ENCODE measurements at places on chromosomes 2 and 18. TPM values are rescaled to one million over a fixed set of nuclear protein-coding genes. Genes with fewer than 3 reads are reported as not detected.

GRCh38 chr18:78875016-78875777, 104.4 kb upstream of the SALL3 start:
- DNase-seq = no peak

TFCP2L1 gene
- 0.19 TPM for total RNA-seq

DNA sequence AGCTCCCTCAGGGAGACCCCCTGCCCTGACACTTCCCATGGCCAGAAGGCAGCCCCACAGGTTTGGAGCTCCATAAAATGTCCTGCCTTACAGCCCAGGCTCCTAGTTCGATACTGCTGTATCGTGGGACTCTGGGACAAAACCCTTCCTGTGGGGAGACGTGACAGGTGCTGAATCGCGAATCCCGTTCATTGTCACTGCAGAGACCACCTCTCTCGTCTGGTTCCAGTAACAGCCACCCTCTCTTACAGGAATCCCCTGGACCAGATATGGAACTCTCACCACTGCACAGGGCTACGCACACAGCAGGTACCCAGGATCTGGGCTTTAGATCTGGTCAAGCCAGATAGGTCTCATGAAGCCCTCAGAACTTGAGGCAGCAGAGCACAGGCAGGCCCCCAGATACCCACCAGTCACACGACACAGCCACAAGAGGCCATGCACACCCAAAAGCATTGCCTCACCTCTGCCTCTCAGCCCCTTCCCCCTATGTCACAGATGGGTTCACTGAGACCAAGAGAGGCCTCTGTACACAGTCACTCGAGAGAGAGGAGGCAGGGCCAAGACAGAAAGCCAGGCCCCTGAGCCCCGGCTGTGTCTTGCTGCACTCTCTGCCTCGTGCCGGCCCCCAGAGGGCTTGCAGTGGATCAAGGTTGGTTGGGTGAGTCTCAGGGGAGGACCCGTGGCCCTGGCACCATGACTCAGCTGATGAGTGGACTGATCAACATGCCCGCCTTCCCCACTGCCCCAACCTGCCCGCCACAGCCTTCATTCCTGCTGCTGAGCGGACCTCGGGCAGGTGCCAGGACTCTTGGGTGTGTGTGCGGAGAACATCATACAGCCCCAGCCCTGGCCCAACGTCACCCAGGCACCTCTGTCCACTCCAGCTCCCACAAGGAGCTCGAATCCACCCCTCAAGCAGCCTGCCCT, 7.6 kb downstream of the SDC1 start:
- no peak for DNase-seq

DNA sequence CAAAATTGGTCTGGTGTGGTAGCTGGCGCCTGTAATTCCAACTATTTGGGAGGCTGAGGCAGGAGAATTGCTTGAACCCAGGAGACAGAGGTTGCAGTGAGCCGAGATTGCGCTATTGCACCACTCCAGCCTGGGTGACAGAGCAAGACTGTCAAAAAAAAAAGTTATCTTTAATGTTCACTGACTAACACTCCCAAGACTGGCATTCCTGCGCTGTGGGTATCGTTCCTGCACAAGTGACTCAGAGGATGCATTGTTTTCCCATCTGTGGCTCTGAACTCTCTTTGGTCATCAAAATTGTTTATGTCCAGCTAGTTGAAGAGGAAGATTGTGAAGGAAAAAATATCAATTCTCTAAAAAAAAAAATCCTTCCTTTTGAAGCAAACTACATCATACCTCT, 539.0 kb downstream of the SOX11 start:
- no peak for DNase-seq

ALPI gene
- not detected for total RNA-seq

ALK gene
- total RNA-seq = 0.16 TPM

DNA sequence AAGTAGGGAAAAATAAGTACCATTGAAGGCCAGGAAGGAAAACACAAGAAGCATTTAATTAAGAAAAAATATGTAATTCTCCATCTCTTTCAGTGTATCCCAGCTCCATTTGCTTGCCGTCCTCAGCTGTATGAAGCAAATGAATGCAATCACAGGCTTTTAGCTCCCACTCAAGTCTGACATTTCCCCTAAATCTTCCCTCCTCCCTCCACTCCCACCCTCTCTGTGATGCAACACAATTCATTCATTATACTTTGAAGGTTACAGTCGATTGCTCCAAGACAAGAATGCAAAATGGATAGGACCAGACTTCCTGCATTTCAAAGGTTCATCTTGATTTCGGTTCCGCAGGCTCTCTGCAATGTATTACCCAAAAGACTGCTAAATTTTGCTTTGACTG, 172.7 kb upstream of the SERPINE2 start:
- DNase-seq = no peak

DNA sequence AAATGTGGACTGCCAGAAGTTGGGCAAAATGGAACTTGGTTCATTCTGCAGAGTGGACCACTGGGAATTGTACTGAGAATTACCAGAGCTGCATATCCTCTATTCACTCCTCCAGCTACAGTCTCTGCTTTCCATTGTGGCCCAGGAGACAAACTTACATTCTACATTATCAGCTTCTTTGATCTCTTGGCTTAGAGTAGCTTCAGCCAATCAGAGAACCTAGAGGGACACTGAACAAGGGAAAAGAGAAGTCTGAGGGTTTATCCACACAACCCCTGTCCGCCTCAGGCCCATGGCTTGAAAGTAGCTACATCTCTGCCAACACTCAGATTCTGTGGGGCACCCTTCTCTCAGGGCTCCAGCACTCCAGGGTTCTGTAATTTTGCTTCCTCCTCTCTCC, 251.1 kb downstream of the TRIB2 start:
- no peak for DNase-seq

- DNase-seq = no peak
Measured at GRCh38 chr18:13269013-13269280, 50.4 kb downstream of the LDLRAD4 start.

CTIF gene
- 54.5 TPM for total RNA-seq

DNA sequence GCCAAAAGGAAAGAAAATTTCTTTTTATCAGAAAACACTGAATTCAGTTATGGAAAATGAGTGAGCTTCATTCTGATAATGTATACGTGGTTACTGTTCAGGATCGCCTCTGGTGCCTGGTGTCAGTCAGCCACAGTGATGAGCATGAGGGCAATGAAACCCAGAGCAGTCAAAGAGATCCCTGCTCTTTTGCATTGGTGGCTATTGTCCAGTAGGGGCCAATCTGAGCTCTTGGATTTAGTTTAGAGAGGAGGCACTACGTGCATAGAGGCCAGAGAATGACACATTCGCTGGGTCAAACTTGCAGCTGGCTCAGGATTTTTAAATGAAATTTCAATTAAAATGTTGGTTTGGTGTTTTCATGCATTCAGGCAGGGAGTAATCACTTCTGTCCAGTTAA, 522.9 kb downstream of the TMEM182 start:
- DNase-seq = no peak

GRCh38 chr2:119377294-119377992, 10.7 kb downstream of the DBI start:
- DNase-seq = no peak

DNA sequence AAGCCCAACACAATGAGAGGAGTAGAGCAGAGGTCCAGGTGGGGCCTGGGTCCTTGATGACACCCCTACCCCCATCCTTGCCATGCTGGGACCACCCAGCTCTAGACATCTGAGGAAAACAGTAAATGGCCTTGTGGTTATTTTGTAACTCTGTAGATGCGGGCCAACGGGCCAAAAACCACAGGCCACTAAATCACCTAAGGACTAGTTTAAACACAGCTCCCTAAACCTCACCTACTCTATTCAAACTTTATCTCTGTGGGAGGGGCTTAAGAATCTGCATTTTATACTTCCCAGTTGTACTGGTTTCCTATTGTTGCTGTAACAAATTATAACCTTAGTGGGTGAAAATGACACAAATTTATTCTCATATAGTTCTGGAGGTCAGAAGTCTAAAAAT, 19.0 kb upstream of the SERTAD2 start:
- no peak for DNase-seq

DNA sequence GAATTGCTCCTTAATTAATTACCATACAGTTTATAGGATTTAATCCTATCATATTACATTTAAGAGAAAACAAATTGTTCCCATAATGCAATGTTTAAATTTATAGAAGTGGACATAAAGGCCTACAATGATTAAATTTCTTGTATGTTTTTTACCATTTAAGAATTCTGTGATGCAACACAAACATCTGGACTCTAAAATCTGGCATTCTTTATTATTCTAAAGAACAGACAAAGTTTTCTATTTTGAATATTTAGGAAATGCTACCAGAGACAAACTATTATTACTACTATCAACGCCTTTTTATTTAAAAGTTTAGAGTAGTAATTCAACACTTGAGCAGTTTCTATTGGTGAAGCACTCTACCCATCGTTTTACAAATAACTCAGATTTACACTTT, 535.1 kb downstream of the TMX3 start:
- DNase-seq = no peak

DNA sequence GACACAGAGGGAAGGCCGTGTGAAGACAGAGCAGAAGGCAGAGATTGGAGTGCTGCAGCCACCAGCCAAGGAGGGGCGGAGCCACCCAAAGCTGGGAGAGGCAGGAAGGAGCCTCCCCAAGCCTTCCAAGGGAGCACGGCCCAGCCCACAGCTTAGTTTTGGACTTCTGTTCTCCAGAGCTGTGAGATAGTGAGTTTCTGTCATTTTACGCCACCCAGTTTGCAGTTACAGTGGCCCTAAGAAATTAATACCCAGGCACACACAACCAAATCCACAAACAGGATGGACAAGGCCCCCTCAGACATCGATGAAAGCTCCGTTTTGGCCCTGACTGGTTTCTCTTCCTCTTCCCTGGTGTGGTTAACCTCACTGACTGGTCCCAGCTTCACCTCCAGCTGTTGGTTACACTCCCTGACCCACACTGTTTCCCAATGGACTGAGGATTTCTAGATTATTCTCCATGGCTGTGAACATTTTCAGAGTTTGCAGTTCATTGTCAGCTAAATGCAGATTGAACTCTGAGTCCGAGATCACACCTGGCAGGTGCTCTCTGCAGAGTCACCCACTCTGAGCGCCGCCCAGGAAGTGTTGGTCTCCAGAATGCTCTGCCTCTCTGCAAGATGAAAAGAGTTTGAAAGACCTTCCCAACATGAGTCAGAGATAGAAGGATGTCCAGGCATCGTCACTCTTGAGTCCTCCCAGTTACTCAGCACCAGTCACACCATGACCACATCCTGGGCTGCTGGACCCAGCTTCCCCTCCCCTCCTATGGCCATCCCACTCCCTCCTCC, 100.2 kb downstream of the TWIST2 start:
- DNase-seq = peak; percentile 77

- no peak for DNase-seq
Measured at GRCh38 chr2:142190805-142191204, 60.0 kb upstream of the LRP1B start.

DNA sequence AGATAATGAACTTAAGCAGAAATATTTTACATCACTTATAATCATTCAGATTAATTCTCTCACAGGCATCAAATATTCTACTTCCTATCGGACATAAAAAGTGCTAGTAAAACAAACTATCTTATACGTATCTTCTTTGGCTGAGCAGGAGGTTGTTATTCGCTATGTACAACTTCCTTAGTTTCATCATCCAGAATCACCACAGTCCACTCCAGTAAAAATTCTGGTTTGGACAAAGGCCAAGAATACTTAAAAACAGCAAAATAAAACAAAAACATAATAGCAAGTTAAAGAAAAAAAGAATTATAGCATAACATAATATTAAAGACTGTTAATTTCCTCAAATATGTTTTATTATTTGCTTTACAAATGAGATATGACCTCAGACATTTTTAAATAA, 1077.1 kb upstream of the CELF4 start:
- DNase-seq = no peak

POMC gene
- total RNA-seq = 9.2 TPM

- no peak for DNase-seq
Measured at GRCh38 chr2:65429786-65430602, 2.4 kb downstream of the SPRED2 start.

PTMA gene
- total RNA-seq = 195 TPM

DNA sequence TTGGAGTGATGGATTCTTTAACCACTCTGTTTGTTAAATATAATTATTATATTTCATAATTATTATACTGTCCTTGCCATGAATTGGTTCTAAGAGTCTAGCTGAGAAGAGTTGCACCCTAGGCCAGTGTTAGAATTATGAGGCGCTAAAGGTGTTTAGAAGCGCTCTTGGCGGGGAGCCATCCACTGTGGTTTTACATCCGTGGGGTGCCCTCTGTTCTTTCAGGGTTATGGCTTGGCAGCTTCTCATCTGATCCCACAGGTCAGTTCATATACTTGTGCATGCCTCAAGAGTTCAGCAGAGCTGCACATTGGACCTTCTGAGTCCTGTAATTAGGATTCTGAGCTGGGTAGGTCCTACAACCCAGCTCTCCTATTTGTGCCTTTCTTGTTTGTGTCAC, 9.1 kb downstream of the ASAP2 start:
- DNase-seq = no peak

MC4R gene
- total RNA-seq = not detected

DNA sequence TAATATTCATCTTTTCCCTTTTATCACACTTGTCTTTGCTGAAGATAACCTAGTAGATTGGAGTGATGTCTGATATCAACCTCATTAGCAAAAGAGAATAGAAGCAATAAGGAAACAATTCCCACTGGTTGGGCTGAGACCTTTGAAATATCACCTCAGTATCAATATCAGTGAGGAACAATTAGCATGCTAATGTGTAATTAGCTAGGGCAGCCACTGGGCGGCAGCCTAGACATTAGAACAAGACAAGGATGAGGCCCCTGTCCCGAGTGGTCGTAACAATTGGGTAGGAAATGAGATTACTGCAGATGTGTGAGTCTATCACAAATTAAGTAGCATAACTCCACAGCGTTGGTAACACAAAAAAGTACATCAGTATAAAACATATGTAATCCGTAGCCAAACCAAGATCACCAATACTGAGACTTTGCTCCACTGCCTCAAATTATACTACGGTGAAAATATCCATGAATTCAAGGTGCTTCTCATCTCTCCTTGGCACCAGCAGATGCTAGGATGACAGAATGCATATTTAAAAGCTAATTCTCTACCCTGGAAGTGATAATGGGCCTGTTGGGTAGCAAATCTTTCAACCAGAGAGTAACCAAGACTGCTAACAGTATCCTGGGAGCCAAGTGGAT, 99.1 kb downstream of the ALPK2 start:
- DNase-seq = peak; percentile 74

REG1B gene
- total RNA-seq = not detected

ZNF638 gene
- total RNA-seq = 91.9 TPM

GRCh38 chr2:4139731-4140130, 436.4 kb downstream of the DCDC2C start:
- DNase-seq = no peak

DNA sequence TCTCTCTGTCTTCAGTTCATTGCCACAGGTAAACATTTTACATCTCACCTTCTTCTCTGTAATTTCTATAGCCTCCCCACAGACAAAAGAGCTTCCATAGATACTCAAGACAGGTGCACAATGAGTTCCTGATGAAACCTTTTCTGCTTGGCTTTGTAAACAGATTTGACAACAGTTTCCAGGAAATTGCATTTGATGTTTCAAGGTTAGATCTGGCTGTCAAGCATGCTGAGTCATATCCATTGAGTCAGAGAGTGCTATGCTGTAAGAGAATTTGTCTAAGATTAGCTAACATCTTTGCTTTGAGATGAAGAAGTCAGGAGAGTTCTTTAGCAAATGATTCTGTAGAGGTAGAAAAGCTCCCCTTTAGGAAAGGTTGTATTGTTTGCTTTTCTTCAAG, 40.6 kb upstream of the MAP2 start:
- no peak for DNase-seq
